Left lung (tissue), 14 donors: ENCODE measurements at places on chromosomes 2 and 18. TPM values are rescaled to one million over a fixed set of nuclear protein-coding genes. Genes with fewer than 3 reads are reported as not detected.
A peak's percentile ranks its signal among the peaks of the same experiment; 100 is the strongest.

Gene MC4R
- total RNA-seq: 0.17 TPM

Gene EVA1A
- 54.7 TPM for total RNA-seq

Gene SLC5A7
- 0.84 TPM for total RNA-seq

Gene SLC11A1
- 194 TPM for total RNA-seq

Gene SULT1C3
- not detected for total RNA-seq

Gene PLGLB2
- 1.2 TPM for total RNA-seq

Gene LNPK
- 38.0 TPM for total RNA-seq

Gene UGT1A5
- not detected for total RNA-seq

Gene CYP20A1
- total RNA-seq: 29.1 TPM

Gene ANKRD30B
- not detected for total RNA-seq

DNA sequence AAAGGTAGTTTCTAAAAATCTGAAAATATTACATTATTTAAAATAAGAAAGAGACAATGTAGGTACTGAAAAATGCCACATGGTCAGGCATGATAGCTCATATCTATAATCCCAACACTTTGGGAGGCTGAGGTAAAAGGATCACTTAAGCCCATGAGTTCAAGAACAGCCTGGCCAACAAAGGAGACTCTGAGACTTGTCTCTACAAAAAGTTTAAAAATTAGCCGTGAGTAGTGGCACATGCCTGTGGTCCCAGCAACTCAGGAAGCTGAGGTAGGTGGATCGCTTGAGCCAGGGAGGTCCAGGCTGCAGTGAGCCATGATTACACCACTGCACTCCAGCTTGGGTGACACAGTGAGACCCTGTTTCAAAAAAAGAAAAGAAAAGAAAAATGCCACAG is 21.8 kb downstream of the ATAD2B start:
- no peak for DNase-seq

DNA sequence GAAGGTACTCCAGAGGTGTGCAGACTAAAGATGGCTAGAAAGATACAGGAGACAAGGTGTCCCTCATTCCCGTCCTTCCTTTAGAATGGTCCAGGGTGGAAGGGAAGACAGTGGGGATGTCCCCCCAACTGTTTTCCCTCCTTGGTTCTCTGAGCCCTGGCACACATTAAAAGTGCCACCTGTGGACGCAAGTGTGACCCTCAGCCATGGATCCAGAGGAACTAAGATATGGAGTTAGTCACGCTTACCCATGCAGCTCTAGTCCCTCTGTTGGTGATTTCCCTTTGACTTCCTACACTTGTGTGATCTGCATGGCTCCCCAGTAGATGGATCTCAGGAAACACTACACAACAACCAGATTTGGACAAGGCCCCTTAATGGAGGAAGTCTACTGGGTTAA is 113.1 kb upstream of the SRD5A2 start:
- DNase-seq: no peak

- DNase-seq: no peak
These were observed 11.5 kb upstream of the TRIB2 start for GRCh38 chr2:12705230-12705629.

DNA sequence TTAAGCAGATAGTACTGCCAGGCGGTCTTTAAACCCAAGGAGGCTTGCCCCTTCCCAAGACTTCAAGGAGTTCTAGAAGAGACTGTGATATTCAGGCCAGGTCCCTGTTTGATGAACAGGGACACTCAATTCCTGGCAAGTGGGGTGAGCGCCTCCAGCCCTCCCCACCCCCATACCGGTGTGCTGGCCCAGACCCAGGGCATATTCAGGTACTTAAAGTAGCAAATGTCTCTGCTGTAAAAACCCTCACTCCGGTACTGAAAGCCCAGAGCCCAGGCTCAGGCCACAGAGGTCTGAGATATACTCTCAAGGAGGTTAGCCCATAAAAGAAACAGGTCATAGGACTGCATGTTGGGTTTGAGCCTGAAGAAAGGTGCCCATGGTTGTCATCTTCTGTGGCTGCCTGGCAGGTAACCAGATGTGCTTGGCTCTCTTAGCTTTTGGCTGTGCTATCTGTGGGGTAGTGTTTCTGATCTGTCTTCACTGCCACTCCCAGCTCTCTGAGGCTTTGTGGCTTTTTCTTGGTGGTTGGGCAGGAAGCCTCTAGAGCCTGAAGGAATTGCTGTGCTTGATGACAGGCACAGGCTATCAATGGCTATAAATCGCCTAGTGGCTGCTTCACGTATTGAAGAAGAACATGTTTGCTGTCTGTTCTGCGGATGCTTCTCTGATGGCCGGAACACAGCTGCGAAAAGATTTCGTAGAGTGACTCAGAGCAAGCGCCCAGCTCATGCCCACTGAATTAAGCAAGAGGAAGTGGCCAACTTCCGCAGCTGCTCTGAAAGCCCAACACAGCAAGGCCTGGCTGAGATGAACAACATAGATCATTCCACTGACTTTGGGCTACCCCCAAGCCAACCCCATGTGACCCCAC is 63.3 kb upstream of the ALPP start:
- peak; percentile 81 for DNase-seq

DNA sequence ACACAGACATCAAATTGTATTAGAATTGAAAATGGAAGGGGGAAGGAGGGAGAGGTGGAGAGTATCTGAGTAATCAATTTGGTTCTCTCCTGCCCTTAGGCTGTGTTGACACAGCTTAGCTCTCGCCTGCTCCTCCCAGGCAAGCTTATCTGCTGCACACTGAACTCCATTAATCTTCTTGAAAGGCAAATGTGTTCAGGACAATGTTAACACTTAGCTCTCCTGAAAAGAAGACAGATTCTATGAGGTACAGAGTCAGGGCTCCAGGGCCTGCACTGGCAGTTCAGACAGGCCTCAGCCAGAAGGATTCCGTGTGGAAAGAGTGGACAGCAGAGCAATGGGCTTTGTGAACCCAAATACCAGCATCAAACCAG is 430.0 kb upstream of the TNP1 start:
- no peak for DNase-seq

GRCh38 chr2:235636546-235636945 is 142.7 kb downstream of the AGAP1 start:
- DNase-seq: no peak

DNA sequence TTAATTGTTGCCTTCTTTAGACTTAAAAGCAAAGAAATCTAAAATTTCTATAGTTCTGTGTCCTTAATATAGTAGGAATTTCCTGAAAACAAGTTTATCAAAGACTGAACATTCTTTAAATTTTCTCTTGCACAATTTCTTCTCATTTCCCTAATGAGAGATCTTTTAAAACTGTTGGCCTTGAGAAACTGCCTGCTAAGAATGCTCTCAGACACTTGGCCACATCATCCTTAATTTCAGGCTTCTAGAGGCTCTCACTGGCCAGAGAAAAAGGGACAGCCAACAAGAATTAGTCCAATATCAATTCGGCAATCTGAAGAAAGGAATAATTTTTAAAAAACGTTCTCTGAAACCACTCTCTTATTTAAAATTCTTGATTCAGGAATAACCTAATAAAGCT is 167.0 kb upstream of the CREB1 start:
- no peak for DNase-seq

GRCh38 chr18:78980777-78981380 is 1.3 kb downstream of the SALL3 start:
- no peak for DNase-seq

GRCh38 chr2:46487667-46488335 is 8.4 kb downstream of the TMEM247 start:
- no peak for DNase-seq

DNA sequence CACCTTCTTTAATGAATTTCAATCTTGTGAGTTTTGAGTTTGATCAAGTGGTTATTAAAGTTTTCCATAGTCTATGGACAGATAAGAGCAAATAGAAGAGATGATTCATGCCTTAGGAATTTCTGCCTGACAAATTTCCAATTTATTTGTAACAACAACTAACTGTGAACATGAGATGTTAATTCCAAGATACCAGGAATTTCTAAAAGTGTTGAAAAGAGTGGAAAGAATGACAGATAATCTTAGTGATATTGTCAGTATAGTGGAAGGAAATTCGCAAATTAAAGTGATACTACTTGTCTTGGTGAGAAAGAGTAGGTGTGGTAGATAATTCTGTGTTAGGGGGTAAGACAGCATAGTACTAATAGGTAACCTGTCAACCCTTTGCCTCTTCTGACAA is 82.4 kb downstream of the AGPS start:
- no peak for DNase-seq

GRCh38 chr18:46718501-46719341 is 38.1 kb downstream of the ST8SIA5 start:
- DNase-seq: no peak

GRCh38 chr2:146523196-146523595 is 1321.6 kb upstream of the ACVR2A start:
- DNase-seq: no peak

- no peak for DNase-seq
These were observed 93.5 kb downstream of the MYT1L start for GRCh38 chr2:2237563-2237962.

DNA sequence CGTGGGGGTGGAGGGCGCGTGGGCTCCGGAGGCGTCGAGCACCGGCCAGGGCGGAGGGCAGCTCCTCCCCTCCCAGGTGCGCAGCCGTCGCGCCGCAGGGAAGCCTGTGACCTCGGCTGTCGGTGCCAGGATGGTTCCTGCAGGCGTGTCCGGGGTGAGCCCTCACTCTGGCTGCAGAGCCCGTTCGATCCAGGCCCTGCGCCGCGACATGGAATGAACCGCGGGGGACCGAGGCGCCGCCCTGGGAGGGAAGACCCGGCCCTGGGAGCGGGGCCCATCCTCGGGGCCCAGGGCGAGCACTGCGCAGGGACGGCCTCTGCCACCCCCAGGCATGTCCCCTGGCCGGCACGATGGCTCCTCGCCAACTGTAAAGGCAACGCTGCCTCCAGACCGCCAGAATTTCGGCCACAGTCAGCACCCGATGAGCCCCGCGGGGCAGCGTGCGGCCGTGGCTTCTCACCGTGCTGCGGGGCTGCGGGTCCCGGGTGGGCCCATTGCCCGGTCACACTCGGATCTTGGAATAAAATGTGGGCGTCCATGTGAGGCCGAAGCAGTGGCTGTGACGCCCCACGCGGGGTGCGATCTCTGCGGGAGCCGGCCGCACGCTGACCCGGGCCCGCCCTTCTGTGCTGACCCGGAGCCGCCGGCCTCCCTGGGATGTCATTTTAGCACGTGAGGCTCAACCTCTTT is 26.6 kb downstream of the SALL3 start:
- peak; percentile 72 for DNase-seq

GRCh38 chr2:187126247-187127005 is 277.5 kb upstream of the ZSWIM2 start:
- no peak for DNase-seq

- DNase-seq: peak; percentile 64
These were observed 162.7 kb upstream of the NT5C1B start for GRCh38 chr2:18752022-18752493.

- DNase-seq: no peak
These were observed 60.3 kb downstream of the MGAT5 start for GRCh38 chr2:134314202-134314601.

DNA sequence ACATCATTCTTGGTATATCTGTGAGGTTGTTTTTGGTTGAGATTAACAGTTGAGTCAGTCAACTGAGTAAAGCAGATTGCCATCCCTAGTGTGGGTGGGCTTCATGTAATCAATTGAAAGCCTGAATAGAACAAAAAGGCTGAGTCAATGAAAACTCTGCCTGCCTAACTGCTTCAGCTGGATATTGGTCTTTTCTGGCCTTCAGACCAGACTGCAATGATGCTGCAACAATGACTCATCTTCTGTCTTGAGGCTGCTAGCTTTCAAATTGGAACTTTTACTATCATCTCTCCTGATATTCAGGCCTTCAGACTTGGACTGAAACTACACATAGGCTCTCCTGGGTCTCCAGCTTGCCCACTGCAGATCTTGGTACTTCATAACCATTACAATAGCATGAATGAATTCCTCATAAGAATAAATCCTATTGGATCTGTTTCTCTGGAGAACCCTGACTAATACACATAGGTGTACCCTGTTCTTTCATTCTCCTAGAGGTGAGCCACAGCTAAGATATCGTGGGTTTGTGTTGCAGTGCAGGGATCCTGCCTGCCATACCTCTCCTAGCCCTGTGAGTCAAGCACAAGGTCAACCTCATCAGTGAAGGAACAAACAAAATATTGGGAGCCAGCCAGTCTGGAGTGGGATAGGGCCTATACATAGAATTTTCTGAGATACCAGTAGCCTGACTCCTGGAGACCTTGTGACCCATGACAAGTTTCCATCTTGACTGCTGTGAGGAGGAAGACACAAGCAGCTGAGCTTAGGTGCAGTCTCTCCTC is 473.8 kb downstream of the DCC start:
- DNase-seq: no peak

- DNase-seq: no peak
These were observed 181.3 kb downstream of the INSIG2 start for GRCh38 chr2:118269408-118270051.

GRCh38 chr2:159002462-159003111 is 34.1 kb downstream of the TANC1 start:
- DNase-seq: no peak

- no peak for DNase-seq
These were observed 93.8 kb downstream of the TSN start for GRCh38 chr2:121849236-121849635.

GRCh38 chr2:143475041-143475776 is 346.0 kb downstream of the ARHGAP15 start:
- DNase-seq: no peak

GRCh38 chr2:5689750-5690149 is 2.4 kb upstream of the SOX11 start:
- DNase-seq: no peak

GRCh38 chr2:209525834-209526281 is 102.0 kb downstream of the MAP2 start:
- DNase-seq: no peak

DNA sequence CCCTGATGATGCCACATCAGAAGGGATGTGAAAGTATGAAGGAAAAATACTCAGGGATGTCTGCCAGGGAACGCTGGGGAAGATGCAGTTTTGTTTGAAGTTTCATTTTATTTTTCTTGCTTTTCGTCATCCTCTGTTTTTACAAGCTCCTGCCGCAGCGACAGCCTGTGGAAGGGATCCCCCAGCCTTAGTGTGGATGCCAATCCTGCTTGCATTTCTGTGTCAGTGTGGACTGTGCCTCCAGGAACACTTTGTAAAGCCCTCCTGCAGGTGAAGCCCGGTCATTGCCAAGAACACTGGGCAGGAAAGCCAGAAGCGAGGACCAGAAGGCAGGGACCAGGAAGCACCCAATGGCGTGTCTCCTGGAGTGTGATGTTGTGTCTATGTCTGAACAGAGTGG is 234.3 kb downstream of the SEPTIN10 start:
- peak; percentile 8 for DNase-seq

DNA sequence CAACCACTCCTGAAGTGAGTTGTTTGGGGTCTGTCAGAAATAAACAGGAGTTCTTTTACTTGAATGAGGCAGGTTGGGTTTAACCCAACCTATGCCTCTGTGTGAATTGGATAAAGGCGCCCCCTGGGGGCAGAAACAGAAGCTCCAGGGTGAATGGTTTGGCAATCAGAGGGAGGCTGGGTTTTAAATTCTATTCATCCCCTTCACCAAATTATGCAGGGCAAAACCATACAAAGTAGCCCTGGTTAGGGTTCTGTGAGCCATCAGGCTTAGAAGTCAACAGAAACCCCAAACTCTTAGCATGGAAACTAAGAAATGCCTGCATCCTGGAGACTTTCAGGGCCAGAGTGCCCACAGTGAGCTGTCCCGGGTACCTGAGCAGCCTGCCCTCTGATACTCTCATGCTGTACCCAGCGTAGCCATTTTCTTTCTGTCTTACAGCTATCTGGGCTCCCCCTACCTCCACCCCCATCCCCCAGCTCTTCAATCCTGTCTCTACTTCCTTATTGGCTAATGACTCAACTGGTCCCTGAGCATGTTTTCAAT is 241.5 kb downstream of the ICOS start:
- no peak for DNase-seq
